Fibroblast of lung (primary cell): ENCODE measurements at places on chromosomes 13 and 19. TPM values are rescaled to one million over a fixed set of nuclear protein-coding genes. Genes with fewer than 3 reads are reported as not detected.

Gene C19orf38
- 1.0 and 1.3 TPM in 2 replicates for total RNA-seq

- no peaks in the 10 kb centered on the region for H3K4me1 ChIP-seq
- H3K4me3 ChIP-seq = no peak overlapping the region
- DNase-seq = no peak
- no peaks in the 10 kb centered on the region for H3K27me3 ChIP-seq
- H3K27ac ChIP-seq = no peak overlapping the region
- no peaks in the 10 kb centered on the region for H3K36me3 ChIP-seq
These were observed 25.5 kb downstream of the CYP2B6 start for GRCh38 chr19:41016488-41017071.

DNA sequence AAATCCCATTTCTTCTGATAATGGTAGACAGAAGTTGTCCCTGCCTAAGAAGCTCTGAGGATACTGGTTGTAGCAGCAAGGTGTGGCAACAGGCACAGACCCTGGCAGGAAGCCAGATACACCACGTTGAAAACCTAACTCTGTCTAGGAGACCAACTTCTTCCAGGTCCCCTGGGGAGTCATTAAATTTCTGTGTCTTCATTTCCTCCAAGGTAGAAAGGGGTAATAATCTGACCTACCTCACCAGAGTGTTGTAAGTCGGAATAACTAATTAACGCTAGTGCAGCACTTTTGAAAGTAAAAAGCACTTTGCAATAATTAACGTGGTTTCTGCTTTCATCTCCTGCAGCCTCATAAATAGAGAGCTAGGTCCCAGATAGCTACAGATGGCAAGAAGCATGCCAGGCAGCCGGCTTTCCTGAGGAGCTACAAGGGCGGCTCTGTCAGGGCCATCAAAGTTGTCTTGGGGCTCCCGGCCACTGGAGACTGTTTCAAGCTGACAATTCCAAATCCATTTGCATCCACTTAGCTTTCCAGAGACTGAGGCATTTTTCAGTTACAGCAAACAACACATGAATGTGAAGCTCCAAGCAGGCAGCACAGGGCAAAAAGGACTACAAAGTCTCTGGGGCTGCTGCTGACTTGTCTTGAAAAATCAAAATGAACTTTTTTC lies 176.2 kb downstream of the FOXO1 start:
- H3K4me3 ChIP-seq = no peak overlapping the region
- no peak overlapping the region for H3K27ac ChIP-seq
- no peak for DNase-seq
- H3K27me3 ChIP-seq = no peaks in the 10 kb centered on the region
- H3K4me1 ChIP-seq = no peaks in the 10 kb centered on the region

- no peaks in the 10 kb centered on the region for H3K36me3 ChIP-seq
- no peak overlapping the region for H3K4me3 ChIP-seq
- H3K4me1 ChIP-seq = no peaks in the 10 kb centered on the region
These were observed 343.7 kb upstream of the ARGLU1 start for GRCh38 chr13:106911627-106912026.

DNA sequence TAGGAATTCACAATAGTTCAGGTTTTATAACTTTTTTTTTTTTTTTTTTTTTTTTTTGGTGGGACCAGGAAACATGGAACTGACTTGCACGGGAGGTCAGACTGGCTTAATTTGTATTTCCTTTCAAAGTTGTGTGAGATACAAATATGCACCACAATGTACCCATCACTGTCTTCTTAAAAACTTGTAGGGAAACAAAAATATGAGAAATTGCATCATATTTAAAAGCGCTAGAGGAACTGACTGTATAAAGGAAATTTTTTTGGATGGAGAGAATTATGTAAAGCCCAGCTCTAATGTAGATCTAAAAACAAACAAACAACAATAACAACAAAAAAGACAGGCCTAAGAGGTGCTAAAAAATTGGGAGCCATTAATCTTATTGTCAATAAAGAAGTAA lies 246.5 kb downstream of the DCT start:
- H3K36me3 ChIP-seq = no peaks in the 10 kb centered on the region
- peak; percentile 33 for DNase-seq
- H3K27ac ChIP-seq = no peak overlapping the region
